ENCODE measurements at places on chromosomes 11 and 22.

GRCh38 chr11:101202614-101203013 lies 73.0 kb upstream of the PGR start:
- H3K27ac ChIP-seq: no peak overlapping the region
- no peak for DNase-seq
- no peaks in the 10 kb centered on the region for H3K36me3 ChIP-seq
- H3K4me3 ChIP-seq: no peak overlapping the region
- no peaks in the 10 kb centered on the region for H3K4me1 ChIP-seq

DNA sequence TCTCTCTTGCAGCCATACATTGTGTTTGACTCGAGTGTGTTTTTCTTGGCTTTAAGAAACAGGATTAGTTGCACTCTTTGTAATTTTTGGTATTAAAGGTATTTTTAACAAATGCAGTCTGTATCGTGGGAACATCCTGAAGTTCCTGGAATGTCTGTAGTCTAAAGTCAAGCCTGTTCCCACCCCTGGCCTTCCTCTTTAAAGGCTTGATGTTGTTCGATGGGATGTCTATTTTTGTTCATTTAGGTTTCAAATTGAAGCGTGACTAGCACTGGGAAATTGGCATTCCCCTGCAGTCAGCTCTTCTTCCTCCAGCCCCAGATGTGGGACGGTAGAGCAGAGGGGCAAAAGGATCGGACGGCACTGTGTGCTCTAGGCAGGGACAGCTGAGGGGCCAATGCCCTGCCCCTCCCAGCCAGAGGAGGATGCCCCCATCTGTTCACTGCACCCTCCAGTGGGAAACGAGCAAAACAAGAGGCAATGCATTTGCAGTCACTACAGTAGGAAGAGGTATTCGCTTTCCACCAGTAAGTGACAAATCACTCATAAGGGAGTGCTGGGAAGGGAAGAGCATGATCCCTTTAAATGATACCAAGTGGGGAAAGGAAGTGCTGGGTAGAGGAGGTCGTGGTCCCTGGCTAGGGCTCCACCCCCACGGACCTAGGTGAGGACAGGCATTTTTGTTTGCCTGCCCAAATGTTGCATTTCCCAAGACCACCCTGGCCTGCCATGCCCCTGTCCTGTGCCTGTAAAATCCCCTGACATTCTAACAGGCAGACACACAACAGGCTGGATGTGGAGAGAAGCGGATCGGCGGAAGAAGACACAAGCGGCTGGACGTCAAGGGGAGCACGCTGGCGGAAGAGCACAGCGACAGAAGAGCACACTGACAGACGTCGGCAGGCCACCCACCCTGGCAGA lies 47.4 kb upstream of the SEPTIN5 start:
- no peaks in the 10 kb centered on the region for H3K36me3 ChIP-seq
- no peak overlapping the region for H3K27ac ChIP-seq
- DNase-seq: no peak
- H3K27me3 ChIP-seq: peaks cover 42% of the 10 kb centered on the region
- H3K4me3 ChIP-seq: no peak overlapping the region
- H3K4me1 ChIP-seq: peaks cover 4% of the 10 kb centered on the region

DNA sequence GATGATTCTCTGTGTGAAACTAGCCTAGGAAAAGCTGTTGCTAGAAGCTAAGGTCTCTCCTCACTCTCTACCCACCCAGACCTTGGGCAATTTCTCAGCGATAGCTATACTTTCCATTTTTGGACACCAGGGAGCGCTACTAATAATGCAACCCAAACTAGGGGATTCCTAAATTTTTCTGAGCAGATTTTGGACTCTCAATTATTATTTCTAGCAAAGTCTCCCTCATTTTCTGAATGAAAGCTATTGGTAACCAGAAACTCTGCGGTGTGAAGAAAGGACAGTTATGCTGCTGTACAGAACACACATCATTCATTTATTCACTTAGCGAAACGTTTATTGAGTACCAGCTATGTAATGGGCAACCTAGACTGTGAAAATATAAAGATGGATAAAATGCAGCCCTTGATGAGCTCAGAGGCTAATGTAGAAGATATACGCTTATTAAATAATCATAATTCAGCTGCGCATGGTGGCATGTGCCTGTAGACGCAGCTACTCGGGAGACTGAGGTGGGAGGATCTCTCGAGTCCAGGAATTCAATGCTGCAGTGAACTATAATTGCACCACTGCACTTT lies 6.1 kb upstream of the STIM1 start:
- no peak overlapping the region for H3K4me3 ChIP-seq
- H3K27me3 ChIP-seq: peaks cover 12% of the 10 kb centered on the region
- H3K36me3 ChIP-seq: no peaks in the 10 kb centered on the region
- DNase-seq: peak; percentile 46
- H3K4me1 ChIP-seq: peaks cover 2% of the 10 kb centered on the region

DNA sequence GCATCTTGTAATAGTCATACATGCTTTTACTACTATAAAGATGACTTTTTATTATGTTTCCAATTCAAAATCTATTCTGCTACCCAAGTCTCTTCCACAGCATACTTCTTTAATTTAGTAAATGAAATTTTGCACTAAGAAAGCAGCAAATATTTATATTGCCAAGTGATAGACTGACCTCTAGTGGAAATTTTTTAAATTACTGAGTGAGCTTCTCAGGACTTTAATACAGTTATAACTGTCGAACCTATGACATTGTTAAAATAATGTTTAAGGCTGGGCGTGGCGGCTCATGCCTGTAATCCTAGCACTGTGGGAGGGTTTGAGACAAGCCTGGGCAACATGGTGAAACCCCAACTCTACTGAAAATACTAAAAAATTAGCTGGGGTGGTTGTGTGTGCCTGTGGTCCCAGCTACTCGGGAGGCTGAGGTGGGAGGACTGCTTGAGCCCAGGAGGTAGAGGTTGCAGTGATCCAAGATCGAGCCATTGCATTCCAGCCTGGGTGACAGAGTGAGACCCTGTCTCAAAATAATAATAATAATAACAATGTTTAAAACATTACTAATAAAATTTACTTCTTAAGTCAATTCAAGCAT lies 27.3 kb downstream of the STK33 start:
- H3K4me1 ChIP-seq: no peaks in the 10 kb centered on the region
- DNase-seq: peak; percentile 32
- H3K4me3 ChIP-seq: no peak overlapping the region
- H3K36me3 ChIP-seq: no peaks in the 10 kb centered on the region

DNA sequence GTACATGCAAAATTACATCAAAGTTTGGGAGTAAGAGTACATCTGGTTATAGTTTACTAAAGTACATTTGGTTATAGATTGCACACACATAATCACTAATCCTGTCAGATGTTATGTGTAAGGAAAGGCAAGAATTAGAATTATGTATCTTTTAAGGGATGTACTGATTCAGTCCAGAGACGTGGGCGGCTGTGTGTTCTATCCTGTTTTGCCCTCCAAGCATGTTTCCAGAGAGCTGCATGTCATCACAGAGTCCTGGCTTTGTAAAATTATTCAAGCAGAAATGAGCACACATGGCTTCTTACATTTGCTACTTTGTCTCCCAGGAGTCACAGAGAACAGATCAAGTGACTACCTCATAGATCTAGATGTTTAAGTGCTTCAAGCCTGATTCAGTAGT lies 33.2 kb upstream of the CEP126 start:
- no peak overlapping the region for H3K27ac ChIP-seq
- no peaks in the 10 kb centered on the region for H3K4me1 ChIP-seq
- no peak for DNase-seq
- no peaks in the 10 kb centered on the region for H3K27me3 ChIP-seq
- H3K4me3 ChIP-seq: no peak overlapping the region

DNA sequence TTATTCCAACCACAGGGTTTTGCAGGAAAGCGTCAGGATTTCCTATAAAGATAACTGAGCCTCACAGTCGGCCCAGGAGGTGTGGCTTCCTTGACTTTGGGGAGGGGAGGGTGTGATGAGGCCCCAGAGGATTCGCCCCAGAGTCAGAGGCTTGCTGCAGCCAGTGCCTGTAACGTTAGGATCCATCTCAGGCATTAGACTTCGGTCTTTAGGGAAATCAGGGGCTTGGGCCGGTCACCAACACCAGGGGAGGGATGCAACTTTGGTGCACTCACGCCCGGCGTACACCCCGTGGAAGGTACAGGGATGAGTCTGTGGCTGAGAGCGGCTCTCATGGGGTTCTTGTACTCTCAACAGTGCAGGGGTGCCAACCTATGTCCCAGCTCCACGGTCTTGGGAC lies 5.7 kb upstream of the ANO1 start:
- peaks cover 2% of the 10 kb centered on the region for H3K4me1 ChIP-seq
- H3K4me3 ChIP-seq: no peak overlapping the region
- DNase-seq: no peak
- no peaks in the 10 kb centered on the region for H3K36me3 ChIP-seq
- peaks cover 13% of the 10 kb centered on the region for H3K27me3 ChIP-seq
- no peak overlapping the region for H3K27ac ChIP-seq

DNA sequence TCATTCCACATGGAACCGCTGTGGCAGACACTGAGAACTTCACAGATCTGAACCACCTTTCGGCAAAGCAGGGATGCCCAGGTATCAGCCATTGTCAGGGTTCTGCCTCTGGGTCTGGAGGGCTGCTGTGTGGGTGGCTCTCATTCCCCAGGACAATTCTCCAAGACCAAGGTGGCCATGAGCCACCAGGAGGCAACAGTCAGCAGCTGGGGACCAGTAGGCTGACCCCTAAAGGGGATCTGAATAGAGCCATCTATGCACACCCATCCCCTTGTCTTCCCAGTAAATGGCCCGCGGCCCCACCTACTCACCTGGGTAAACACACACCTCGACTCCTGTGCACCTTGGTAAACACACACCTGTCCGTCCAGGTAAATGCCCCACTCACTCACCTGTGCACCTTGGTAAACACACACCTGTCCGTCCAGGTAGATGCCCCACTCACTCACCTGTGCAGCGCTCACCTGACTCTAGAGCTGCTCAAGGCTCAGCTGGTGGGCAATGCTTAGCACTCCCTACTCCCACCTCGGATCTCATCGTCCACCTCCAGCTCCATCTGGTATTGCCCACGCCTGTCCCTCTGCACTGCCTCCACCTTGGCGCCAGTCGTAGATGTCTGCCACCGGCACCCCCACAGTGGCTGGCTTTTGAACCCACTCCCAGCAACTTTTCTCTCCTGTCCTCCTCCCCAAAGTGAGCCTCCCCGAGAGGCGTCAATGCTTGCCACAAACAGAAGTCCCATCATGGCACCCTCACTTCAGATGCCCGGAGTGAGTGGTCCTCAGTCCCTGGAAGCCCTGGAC lies 10.2 kb downstream of the SLC25A1 start:
- H3K36me3 ChIP-seq: no peaks in the 10 kb centered on the region
- H3K4me3 ChIP-seq: no peak overlapping the region
- H3K27ac ChIP-seq: no peak overlapping the region
- DNase-seq: no peak

- H3K4me3 ChIP-seq: peak overlapping the region; percentile 97
- H3K27me3 ChIP-seq: no peaks in the 10 kb centered on the region
- DNase-seq: peak; percentile 4
- peaks cover 54% of the 10 kb centered on the region for H3K36me3 ChIP-seq
Observed at GRCh38 chr11:14500181-14500651, 605 bp upstream of the COPB1 start.
